Left lung (tissue), 14 donors: ENCODE measurements at places on chromosomes 12 and 14. TPM values are rescaled to one million over a fixed set of nuclear protein-coding genes. Genes with fewer than 3 reads are reported as not detected.

The NAV3 gene
- 10.8 TPM for total RNA-seq

The MOAP1 gene
- 28.9 TPM for total RNA-seq

The GPR68 gene
- total RNA-seq: 4.2 TPM

The GARIN6 gene
- total RNA-seq: not detected

The KCNH3 gene
- 0.15 TPM for total RNA-seq

GRCh38 chr12:32993404-32993803, 96.8 kb upstream of the PKP2 start:
- no peaks in the 10 kb centered on the region for H3K27me3 ChIP-seq
- no peaks in the 10 kb centered on the region for H3K36me3 ChIP-seq
- no peak overlapping the region for H3K4me3 ChIP-seq
- DNase-seq: no peak
- no peak overlapping the region for H3K27ac ChIP-seq
- H3K4me1 ChIP-seq: no peaks in the 10 kb centered on the region

- no peak overlapping the region for H3K27ac ChIP-seq
- no peaks in the 10 kb centered on the region for H3K4me1 ChIP-seq
- no peak overlapping the region for H3K4me3 ChIP-seq
- no peaks in the 10 kb centered on the region for H3K27me3 ChIP-seq
- DNase-seq: no peak
- no peaks in the 10 kb centered on the region for H3K36me3 ChIP-seq
Measured at GRCh38 chr12:43655586-43655985, 103.0 kb downstream of the PUS7L start.

- no peaks in the 10 kb centered on the region for H3K36me3 ChIP-seq
- no peak overlapping the region for H3K4me3 ChIP-seq
- H3K27ac ChIP-seq: peak overlapping the region; percentile 54
- no peaks in the 10 kb centered on the region for H3K4me1 ChIP-seq
- H3K27me3 ChIP-seq: no peaks in the 10 kb centered on the region
Measured at GRCh38 chr14:31441273-31442111, 15.8 kb downstream of the DTD2 start.

DNA sequence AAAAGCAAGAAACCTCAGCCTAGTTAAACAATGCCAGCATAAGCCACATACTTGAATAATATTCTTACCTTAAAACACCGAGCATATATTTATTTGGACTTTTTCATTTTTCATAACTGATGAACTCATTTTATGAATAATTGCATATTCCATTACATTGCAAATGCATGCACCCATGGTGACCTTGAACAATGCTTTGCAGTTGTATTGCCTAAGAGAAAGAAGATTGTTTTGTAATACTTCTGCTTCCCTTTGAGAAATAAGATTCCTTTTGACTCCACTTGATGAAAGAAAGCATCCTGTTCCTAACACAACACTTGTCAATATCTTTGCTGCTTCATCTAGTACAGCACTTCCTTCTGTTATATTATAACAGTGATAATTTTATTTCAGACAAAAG, 1182.2 kb downstream of the FLRT2 start:
- no peaks in the 10 kb centered on the region for H3K27me3 ChIP-seq
- DNase-seq: no peak
- no peak overlapping the region for H3K4me3 ChIP-seq
- no peaks in the 10 kb centered on the region for H3K36me3 ChIP-seq

DNA sequence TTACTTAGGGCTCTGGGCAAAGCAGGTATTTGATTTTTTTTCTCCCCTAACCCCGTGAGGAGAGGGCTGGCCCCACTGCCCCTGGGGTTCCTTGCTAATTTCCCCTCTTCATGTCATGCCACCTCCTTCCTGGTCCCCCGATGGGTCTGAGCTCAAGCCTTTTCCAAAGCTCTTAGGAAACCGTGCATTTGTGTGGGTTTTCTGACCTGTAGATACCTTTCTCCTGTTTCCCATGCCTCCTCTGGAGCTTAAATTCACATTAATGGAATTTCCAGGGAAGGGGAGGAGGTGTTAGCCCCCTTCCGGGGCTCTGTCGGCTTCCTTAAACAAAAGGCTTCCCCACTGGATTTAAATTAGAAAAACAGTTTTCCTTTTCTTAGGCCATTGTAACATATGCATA, 12.6 kb downstream of the SFSWAP start:
- H3K4me3 ChIP-seq: no peak overlapping the region
- no peaks in the 10 kb centered on the region for H3K27me3 ChIP-seq
- no peak overlapping the region for H3K27ac ChIP-seq
- no peak for DNase-seq
- peaks cover 99% of the 10 kb centered on the region for H3K36me3 ChIP-seq

GRCh38 chr14:101069228-101069549, 165.7 kb upstream of the RTL1 start:
- no peak overlapping the region for H3K4me3 ChIP-seq
- H3K36me3 ChIP-seq: no peaks in the 10 kb centered on the region
- no peaks in the 10 kb centered on the region for H3K27me3 ChIP-seq

GRCh38 chr14:104927432-104927816, 2.7 kb downstream of the PLD4 start:
- H3K27ac ChIP-seq: no peak overlapping the region
- H3K27me3 ChIP-seq: peaks cover under 1% of the 10 kb centered on the region
- peaks cover 12% of the 10 kb centered on the region for H3K4me1 ChIP-seq

GRCh38 chr12:109772622-109773321, 59.1 kb downstream of the FAM222A start:
- no peaks in the 10 kb centered on the region for H3K27me3 ChIP-seq
- no peak overlapping the region for H3K4me3 ChIP-seq
- DNase-seq: no peak
- H3K36me3 ChIP-seq: no peaks in the 10 kb centered on the region
- H3K27ac ChIP-seq: no peak overlapping the region
- no peaks in the 10 kb centered on the region for H3K4me1 ChIP-seq

- H3K4me1 ChIP-seq: no peaks in the 10 kb centered on the region
- DNase-seq: no peak
- H3K27ac ChIP-seq: no peak overlapping the region
- no peaks in the 10 kb centered on the region for H3K36me3 ChIP-seq
- H3K27me3 ChIP-seq: peaks cover 4% of the 10 kb centered on the region
Measured at GRCh38 chr14:101716077-101716950, 45.2 kb upstream of the PPP2R5C start.

DNA sequence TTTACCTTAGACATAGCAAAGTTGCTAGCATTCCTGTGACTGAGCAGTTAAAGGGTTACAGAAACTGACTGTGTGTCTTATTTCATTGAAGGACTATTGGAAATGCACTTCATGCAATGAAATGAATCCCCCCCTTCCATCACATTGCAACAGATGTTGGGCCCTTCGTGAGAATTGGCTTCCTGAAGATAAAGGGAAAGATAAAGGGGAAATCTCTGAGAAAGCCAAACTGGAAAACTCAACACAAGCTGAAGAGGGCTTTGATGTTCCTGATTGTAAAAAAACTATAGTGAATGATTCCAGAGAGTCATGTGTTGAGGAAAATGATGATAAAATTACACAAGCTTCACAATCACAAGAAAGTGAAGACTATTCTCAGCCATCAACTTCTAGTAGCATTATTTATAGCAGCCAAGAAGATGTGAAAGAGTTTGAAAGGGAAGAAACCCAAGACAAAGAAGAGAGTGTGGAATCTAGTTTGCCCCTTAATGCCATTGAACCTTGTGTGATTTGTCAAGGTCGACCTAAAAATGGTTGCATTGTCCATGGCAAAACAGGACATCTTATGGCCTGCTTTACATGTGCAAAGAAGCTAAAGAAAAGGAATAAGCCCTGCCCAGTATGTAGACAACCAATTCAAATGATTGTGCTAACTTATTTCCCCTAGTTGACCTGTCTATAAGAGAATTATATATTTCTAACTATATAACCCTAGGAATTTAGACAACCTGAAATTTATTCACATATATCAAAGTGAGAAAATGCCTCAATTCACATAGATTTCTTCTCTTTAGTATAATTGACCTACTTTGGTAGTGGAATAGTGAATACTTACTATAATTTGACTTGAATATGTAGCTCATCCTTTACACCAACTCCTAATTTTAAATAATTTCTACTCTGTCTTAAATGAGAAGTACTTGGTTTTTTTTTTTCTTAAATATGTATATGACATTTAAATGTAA, 31.5 kb downstream of the MDM2 start:
- H3K27me3 ChIP-seq: no peaks in the 10 kb centered on the region
- no peak overlapping the region for H3K27ac ChIP-seq
- no peaks in the 10 kb centered on the region for H3K4me1 ChIP-seq
- H3K36me3 ChIP-seq: no peaks in the 10 kb centered on the region

DNA sequence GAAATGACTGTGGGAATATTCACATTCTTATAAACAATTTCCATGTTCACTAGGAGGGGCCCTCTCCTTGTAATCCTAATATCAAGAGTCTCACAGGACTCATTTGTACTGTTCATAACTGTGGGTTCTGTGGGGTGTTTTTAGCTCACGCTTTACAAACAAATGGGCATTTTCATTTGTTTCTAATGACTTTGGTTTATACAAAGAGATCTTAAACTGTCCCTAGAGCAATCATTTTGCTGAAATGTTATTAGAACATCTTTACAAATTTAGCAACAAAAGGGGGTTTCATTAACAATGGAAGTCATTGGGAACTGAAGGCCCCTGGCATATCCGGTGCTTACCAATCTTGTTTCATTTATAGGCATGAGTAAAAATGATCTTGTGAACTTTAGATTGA, 370.5 kb downstream of the TRHDE start:
- no peaks in the 10 kb centered on the region for H3K27me3 ChIP-seq
- no peaks in the 10 kb centered on the region for H3K36me3 ChIP-seq
- no peak for DNase-seq
- no peaks in the 10 kb centered on the region for H3K4me1 ChIP-seq
- no peak overlapping the region for H3K4me3 ChIP-seq

GRCh38 chr14:68109132-68109900, 289.7 kb downstream of the RAD51B start:
- no peaks in the 10 kb centered on the region for H3K4me1 ChIP-seq
- no peaks in the 10 kb centered on the region for H3K36me3 ChIP-seq
- DNase-seq: no peak
- no peak overlapping the region for H3K4me3 ChIP-seq

DNA sequence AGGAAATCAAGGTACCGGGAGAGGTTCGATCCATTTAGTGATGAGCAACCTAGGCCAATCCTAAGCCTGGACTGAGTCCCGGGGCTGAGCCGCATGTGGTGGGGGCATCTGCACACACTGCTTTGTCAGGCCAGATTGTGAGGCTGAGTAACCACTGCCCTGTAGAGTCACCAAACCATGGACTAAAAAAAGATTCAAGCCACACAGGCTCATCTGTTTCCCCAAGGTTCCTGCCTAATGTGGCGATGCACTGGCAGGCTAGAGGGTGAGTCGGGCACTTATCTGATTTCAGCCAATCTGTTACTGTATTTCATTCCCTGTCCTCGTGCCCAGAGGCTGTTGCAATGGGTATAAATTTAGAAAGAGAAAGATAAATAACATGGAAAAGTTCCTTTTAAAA, 140.8 kb downstream of the TTC7B start:
- H3K4me1 ChIP-seq: peaks cover 41% of the 10 kb centered on the region
- DNase-seq: no peak
- H3K27ac ChIP-seq: no peak overlapping the region
- H3K27me3 ChIP-seq: no peaks in the 10 kb centered on the region
- no peak overlapping the region for H3K4me3 ChIP-seq
- H3K36me3 ChIP-seq: no peaks in the 10 kb centered on the region

- H3K27ac ChIP-seq: no peak overlapping the region
- no peaks in the 10 kb centered on the region for H3K4me1 ChIP-seq
- no peaks in the 10 kb centered on the region for H3K36me3 ChIP-seq
- H3K4me3 ChIP-seq: no peak overlapping the region
- no peak for DNase-seq
Measured at GRCh38 chr12:109796057-109796456, 37.1 kb downstream of the TRPV4 start.
